Stomach (tissue), 19 donors: ENCODE measurements at places on chromosomes 3 and 15. TPM values are rescaled to one million over a fixed set of nuclear protein-coding genes. Genes with fewer than 3 reads are reported as not detected.

GRCh38 chr3:182063742-182064141 lies 352.0 kb downstream of the SOX2 start:
- H3K36me3 ChIP-seq, result no peaks in the 10 kb centered on the region
- no peak for DNase-seq
- H3K4me1 ChIP-seq, result no peaks in the 10 kb centered on the region
- no peak overlapping the region for H3K27ac ChIP-seq
- no peak overlapping the region for H3K4me3 ChIP-seq

- no peak for DNase-seq
- H3K4me3 ChIP-seq, result no peak overlapping the region
- peaks cover 12% of the 10 kb centered on the region for H3K36me3 ChIP-seq
- H3K27me3 ChIP-seq, result no peaks in the 10 kb centered on the region
These were observed 116.3 kb downstream of the PGPEP1L start for GRCh38 chr15:98891301-98891700.

DNA sequence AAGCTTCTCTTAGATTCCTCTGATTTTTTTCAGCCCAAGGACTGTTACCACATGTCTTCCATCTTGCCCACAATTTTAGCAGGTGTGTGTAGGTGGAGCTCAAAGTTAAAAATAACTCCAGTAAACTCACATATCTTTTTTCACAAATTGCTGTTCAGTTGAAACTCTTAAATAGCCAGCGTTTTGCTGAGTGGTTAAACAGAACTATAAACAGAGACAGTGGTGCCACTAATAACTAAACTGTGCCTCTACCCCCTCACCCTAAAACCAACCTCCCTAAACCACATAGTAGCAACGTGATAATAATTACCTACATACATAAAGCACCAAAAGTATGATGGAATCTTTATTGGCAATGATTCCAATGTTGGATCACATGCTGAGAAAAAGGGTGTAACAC lies 525.1 kb downstream of the PDCD6IP start:
- H3K27ac ChIP-seq, result no peak overlapping the region
- no peaks in the 10 kb centered on the region for H3K36me3 ChIP-seq
- no peaks in the 10 kb centered on the region for H3K4me1 ChIP-seq
- DNase-seq, result no peak

- no peak overlapping the region for H3K4me3 ChIP-seq
- no peak overlapping the region for H3K27ac ChIP-seq
- no peaks in the 10 kb centered on the region for H3K4me1 ChIP-seq
These were observed 190.5 kb upstream of the CMC1 start for GRCh38 chr3:28050885-28051284.

DNA sequence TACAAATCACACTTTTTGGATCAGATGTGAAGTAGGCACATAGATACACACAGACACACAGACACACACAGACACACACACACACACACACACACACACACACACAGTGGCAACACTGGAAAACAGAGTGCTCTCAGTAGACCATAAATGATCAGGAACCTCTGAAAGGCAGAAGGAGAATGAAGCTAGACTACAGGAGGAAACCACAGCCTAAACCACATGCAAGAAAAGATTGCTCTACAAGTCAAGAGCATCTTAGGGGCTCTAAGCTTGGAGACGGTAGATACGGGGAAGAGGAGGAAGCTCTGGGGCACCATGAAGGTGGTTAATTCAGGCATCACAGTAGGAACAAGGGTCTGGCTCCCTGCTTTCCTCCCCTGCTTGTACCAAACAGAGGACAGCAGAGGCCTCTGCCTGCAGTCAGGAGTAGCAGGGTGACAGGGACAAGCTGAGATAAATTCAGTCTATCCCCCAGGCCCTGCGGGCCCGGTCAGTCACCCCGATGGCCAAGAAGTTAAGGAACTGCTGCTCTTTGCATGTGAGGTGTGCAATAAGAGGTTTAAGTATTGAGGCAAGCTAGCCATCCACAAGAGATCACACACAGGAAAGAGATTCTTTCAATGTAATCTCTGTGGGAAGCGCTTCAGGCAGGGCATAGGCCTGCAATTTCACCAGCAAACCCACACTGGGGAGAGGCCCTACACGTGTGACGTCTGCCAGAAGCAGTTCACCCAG lies 23.5 kb upstream of the ARPIN start:
- peaks cover 9% of the 10 kb centered on the region for H3K4me1 ChIP-seq
- H3K27me3 ChIP-seq, result no peaks in the 10 kb centered on the region
- no peak for DNase-seq

- H3K36me3 ChIP-seq, result no peaks in the 10 kb centered on the region
- no peaks in the 10 kb centered on the region for H3K27me3 ChIP-seq
- peaks cover 36% of the 10 kb centered on the region for H3K4me1 ChIP-seq
- peak; percentile 95 for DNase-seq
- H3K27ac ChIP-seq, result peak within 1 kb of the TSS; percentile 65
These were observed at the start of gene VIPR1 for GRCh38 chr3:42502429-42503250. VIPR1 (plus strand) TSS chr3:42502643; CDS start chr3:42502736, 93 bp downstream.

DNA sequence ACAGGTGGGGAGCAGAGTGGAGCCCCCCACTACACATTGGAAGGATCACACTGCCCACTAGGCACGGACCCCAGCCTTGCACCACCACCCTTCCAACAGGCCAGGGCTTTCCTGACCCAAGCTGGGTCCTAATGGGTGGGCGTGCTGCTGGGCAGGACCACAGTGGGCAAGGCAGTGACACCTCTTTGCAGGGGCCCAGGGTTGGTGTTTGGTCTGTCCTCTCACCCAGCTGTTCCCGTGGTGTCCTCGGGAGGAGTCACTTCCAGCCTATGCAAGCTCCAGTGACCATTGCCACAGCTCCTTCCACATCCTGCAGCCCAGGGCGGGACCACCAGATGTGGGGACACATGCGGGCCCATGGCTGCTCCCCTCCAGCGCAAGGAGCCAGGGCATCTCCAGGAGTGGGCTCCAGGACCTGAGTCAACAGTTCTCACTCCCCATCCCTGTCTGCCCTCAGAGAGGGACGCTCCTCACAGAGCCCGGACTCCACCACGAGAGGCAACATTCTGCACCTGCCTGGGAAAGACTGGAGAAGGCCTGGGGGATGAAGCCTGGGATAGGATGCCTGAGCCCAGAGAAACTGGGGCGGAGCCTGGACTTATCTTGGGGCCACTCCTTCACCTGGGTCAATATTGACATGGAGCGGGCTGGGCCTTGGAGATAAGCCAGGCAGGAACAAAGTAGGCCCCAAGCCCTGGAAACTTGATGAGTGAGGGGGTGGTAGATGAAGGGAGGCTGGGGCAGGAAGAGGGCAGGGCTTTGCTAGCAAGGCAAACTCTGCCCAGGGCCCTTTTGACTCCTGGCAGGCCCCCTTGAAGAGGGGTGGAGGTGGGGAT lies 3.9 kb upstream of the VILL start:
- peak overlapping the region; percentile 92 for H3K27ac ChIP-seq
- H3K36me3 ChIP-seq, result peaks cover 11% of the 10 kb centered on the region
- DNase-seq, result peak; percentile 97
- peaks cover 34% of the 10 kb centered on the region for H3K4me1 ChIP-seq
- H3K4me3 ChIP-seq, result peak overlapping the region; percentile 29

DNA sequence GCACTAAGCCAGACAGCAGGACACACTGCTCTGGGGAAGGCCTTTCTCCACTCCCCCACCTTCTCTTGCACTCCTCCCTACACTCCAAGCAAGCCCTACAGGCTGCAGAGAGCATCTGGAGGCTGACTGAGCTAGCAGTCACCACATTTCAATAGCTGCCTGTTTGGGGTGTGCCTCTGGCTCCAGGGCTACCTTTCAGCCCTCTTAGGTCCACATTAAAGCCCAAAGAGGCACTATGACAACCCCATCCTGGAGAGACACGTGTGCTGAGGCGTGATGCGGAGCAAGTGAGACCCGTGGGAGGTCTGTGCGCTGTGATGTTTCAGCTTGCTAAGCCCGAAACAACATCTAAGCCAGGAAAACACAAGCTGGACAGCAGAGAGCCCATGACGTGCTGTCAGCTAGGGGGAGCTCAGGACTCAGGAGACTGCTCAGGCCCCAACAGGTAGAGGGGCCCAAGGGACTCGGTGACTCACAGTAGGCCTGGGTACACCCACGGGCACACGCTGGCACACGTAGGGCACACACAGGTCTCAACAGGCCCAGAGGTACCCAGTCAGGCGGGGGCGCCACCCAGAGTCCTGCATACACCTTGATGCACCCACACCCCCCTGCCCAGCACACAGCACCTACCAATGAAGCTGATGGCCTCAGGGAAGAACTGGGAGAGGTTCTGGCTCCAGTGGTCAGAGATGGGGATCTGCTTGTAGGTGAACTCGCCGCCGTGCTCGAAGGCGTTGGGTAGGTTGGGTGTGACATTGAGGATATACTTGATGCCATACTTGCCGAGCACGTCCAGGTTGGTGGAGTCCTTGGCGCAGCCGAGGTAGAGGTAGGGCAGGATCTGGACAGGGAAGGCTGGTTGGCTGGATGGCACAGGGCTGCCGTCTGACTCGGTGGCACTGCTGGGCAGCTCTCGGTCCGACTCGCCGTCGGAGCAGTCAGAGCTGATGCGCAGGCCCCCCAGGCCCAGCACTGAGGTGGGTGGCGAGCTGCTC lies 2.8 kb downstream of the DUSP7 start:
- H3K27ac ChIP-seq, result peak overlapping the region; percentile 90
- peak overlapping the region; percentile 68 for H3K4me3 ChIP-seq

- no peak overlapping the region for H3K27ac ChIP-seq
- no peaks in the 10 kb centered on the region for H3K27me3 ChIP-seq
- no peak for DNase-seq
These were observed 107.2 kb upstream of the SLC25A36 start for GRCh38 chr3:140834266-140835037.

GRCh38 chr3:108453565-108453964 lies 56.8 kb downstream of the MYH15 start:
- no peaks in the 10 kb centered on the region for H3K27me3 ChIP-seq
- no peak overlapping the region for H3K4me3 ChIP-seq
- no peaks in the 10 kb centered on the region for H3K4me1 ChIP-seq
- no peak for DNase-seq
- H3K27ac ChIP-seq, result no peak overlapping the region

DNA sequence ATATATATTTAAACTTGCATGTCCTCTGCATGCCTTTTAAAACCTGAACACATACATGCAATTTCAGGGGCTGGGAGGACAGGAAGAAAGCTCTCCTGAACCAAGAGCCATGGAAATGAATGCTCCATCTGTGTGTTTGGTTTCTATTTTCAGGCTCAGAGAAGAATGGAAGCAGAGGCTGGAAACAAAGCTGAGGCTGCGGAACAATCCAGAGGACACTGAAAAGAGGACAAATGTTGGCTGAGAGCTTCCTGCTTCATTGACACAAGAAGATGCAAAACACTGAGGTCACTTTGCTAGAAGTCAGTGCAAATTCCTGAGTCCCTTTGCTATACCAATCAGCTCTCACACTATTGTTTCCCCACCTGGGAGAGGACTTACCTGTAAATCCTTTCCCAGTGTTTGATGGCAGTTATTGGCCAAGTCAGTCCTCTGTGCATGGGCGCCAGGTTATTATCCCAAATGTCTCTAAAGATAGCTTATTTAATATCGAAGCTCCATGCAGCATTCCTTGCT lies 12.7 kb downstream of the FAM240A start:
- H3K27ac ChIP-seq, result no peak overlapping the region
- DNase-seq, result no peak
- H3K4me1 ChIP-seq, result peaks cover 10% of the 10 kb centered on the region
- no peak overlapping the region for H3K4me3 ChIP-seq
- H3K27me3 ChIP-seq, result peaks cover 5% of the 10 kb centered on the region
- no peaks in the 10 kb centered on the region for H3K36me3 ChIP-seq

DNA sequence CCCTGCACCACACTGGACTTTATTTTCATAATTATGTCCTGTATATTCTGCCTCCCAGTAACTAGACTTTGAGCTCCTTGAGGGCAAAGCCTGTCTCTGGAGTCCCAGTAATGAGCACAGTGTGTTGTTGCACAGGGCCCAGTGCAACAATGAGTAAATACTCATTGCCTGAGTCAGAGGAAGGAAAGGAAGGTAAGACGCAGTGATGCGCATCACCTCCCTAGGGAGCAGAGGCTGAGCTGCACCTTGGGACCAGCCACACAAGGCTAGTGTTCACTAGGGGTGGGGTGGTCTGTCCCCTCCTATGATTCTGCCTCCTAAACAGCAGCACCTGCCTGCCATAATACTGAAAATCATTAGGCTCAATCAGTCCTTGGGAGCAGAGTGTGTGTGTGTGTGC lies 86.6 kb upstream of the ADAMTSL3 start:
- no peaks in the 10 kb centered on the region for H3K27me3 ChIP-seq
- no peaks in the 10 kb centered on the region for H3K36me3 ChIP-seq

DNA sequence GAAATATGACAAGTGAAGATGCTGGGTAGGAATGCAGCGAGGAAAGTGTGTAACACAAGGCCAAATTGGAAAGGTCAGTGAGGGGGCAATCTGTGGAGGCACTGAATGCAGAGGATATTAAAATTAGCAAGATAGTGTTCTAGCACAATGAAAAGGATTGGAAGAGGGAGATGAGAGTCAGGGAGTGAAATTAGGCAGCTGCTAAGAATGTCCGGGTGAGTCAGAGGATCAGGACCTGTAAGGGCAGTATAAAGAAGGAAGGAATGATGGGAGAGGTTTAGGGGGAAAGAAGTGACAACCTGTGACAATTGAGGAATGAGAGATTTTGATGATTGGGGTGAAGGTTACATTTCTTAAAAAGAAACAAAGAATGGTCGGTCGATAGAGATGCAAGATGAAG lies 103.5 kb downstream of the UBE3A start:
- no peaks in the 10 kb centered on the region for H3K27me3 ChIP-seq
- no peaks in the 10 kb centered on the region for H3K4me1 ChIP-seq
- peaks cover 71% of the 10 kb centered on the region for H3K36me3 ChIP-seq
- no peak overlapping the region for H3K4me3 ChIP-seq

- H3K36me3 ChIP-seq, result no peaks in the 10 kb centered on the region
- peaks cover 23% of the 10 kb centered on the region for H3K27me3 ChIP-seq
- H3K27ac ChIP-seq, result no peak overlapping the region
These were observed 48.1 kb upstream of the EPHB3 start for GRCh38 chr3:184513276-184514170.

GRCh38 chr3:127647166-127647844 lies 18.3 kb downstream of the PODXL2 start:
- H3K27ac ChIP-seq, result no peak overlapping the region
- no peak overlapping the region for H3K4me3 ChIP-seq
- H3K4me1 ChIP-seq, result no peaks in the 10 kb centered on the region
- no peak for DNase-seq
- no peaks in the 10 kb centered on the region for H3K36me3 ChIP-seq

DNA sequence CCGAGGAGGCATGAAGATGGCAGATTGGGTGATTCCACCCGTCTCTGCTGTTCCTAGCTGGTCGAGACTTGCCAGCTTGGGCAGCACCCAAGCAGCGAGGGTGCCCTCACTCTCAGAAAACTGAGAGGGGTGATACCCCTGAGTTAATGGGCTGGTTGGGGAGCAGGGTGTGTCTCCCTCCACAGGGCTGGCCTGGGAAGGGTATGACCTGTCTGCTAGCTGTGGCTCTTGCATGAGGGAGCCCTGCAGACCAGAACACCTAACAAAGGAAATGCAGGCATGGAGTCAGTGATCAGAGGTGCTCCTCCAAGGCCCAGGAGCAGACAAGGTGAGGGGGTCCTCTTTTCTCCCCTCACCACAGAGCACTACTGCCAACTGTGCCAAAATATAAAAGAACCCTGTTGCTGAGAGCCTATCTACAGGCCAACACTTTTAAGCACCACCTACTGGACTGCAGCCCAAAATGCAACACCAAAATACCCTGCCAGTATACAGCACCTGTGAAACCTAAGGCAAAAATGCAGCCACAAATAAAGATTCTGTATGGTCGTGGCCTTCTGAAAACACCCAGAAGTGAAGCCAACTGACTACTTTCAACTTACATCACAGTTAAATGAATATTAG lies 35.8 kb upstream of the PPM1L start:
- DNase-seq, result no peak
- no peaks in the 10 kb centered on the region for H3K27me3 ChIP-seq
- no peaks in the 10 kb centered on the region for H3K4me1 ChIP-seq
- H3K27ac ChIP-seq, result no peak overlapping the region
- no peaks in the 10 kb centered on the region for H3K36me3 ChIP-seq

PRKCD gene
- 33.6 TPM for total RNA-seq

PLSCR1 gene
- 90.3 TPM for total RNA-seq

NMNAT3 gene
- total RNA-seq, result 8.0 TPM

KCNMB3 gene
- total RNA-seq, result 0.58 TPM

FRMD5 gene
- total RNA-seq, result 1.7 TPM

CELF6 gene
- 4.0 TPM for total RNA-seq

SMCO1 gene
- total RNA-seq, result not detected
